Activated CD4-positive, alpha-beta T cell treated with anti-CD3 and anti-CD28 coated beads for 4 hours (primary cell): ENCODE measurements at places on chromosomes 3 and 15.

- no peak for DNase-seq
Measured at GRCh38 chr3:84968701-84969235, 10.0 kb downstream of the CADM2 start.

- DNase-seq: no peak
Measured at GRCh38 chr3:94694894-94695293, 632.0 kb downstream of the NSUN3 start.

DNA sequence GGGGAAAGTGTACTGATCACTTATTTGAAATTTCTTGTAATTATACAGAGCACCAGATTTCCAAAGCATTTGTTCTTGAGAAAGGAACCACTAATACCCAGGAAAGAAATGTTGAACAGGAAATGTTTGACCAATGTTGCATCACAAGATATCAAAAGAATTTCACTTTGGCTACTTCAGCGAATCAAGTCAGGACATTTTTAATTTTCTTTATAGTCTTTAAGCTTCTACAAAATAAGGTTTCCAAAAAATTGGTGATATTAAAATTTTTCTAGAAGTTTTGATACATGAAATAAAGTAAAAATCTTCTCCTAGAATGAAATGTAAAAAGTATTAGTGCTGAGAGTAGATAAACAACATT, 421.9 kb downstream of the MECOM start:
- no peak for DNase-seq

GRCh38 chr15:67082007-67082536, 16.7 kb downstream of the SMAD3 start:
- peak; percentile 52 for DNase-seq

DNA sequence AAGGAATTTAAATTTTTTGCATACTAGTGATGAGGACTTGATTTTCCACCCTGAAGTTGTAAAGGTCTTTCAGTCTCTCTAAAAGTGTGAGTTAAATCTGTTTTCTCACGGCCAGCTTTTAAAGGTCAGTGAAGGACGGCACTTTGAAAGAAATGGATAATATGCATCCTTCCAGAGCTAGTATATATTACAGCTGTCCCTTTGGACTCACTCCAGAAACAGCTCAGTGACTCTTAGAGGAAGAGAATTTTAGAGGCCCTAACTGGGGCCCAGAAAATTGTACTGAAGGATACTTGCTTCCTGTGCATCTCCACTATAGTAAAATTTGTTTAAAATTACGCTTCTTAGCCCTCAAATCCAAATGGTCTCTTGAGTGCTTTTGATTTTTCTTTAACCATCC, 41.6 kb downstream of the PIK3CA start:
- DNase-seq: no peak

DNA sequence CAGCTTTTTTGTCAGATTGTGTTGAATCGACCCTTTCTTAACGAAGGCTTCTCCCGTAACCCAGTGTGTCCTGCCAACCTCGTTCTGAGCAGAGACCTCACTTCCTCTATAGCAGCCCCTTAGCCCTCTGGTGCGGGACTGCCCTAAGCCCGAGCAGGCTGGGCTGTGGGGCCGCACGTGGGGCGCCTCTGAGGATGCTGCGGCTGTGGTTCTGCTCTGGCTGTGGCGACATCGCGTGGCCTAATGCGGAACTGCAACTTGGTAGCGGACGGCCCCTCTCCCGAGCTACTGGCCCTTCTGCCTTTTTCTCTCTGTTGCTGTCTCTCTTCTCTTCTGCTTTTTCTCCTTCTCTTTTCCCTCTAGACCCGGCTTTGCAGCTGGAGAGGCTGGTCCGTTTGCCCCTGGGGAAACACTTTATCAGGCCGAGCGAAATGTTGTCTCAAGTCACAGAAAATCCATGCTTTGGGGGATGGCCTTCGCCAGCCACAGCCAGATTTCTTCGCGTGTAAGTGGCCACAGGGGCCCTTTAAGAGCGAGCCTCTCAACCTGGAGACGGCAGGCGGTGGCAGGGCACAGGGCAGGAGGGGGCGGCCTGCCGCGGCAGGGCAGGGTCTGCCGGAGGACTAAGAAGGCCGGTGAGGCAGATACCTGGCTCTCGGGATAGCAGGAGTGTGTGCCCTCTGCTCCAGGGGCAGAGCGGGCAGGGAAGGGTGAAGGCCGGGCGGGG, 19.4 kb upstream of the KIF23 start:
- peak; percentile 88 for DNase-seq

GRCh38 chr3:176712191-176712590, 485.1 kb downstream of the TBL1XR1 start:
- DNase-seq: no peak

GRCh38 chr15:47792231-47792630, 74.9 kb downstream of the SEMA6D start:
- no peak for DNase-seq

DNA sequence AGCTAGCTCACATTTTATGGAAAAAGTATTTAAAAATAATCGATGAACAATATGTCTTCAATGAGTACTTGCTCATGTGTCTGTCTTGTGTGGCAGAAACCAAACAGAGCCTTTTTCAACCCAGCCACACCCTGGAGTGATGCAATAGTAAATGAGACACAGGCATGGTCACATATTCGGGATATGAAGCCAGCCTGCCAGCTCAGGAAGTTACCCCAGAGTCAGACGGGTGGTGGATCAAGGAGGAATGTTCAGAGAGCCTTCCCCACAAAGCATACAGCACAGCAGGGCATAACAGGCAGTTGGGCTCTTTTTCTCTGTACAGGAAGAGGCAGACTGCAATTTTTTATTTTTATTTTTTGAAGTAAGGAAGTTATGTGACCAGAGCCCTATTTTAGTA, 27.3 kb downstream of the LARP6 start:
- no peak for DNase-seq

DNA sequence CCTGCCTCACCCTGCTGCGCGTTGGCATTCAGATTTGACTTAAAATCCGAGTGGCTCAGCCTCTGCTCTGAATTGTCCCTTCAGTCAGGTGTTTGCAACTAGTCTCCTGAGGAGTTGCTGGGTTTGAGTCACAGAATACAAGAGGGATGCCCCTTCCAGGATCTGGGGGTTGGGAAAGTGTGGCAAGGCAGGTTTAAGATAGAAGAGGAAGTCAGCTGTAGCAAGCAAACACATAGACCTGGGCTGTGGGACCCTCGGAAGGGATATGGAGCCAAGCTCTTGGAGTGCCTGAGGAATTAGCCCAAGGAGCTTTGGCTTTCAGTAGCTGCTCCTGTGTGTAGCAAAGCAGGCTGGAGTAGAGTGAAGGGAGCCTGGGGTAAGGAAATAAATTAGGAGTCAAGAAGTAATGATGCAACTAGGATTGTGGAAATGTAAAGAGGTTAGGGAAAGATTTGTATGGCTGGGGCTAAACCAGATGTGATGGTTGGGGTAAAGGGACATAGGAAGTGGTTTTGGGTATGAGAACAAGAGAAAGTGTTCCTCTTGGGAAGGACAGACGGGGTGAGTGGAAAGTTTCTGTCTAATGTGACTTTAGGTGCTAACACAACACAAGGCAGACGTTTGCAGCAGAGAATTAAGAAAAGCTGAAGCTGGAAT, 41.2 kb downstream of the RAB7A start:
- no peak for DNase-seq

GRCh38 chr15:61989667-61990066, 70.6 kb downstream of the VPS13C start:
- DNase-seq: no peak

DNA sequence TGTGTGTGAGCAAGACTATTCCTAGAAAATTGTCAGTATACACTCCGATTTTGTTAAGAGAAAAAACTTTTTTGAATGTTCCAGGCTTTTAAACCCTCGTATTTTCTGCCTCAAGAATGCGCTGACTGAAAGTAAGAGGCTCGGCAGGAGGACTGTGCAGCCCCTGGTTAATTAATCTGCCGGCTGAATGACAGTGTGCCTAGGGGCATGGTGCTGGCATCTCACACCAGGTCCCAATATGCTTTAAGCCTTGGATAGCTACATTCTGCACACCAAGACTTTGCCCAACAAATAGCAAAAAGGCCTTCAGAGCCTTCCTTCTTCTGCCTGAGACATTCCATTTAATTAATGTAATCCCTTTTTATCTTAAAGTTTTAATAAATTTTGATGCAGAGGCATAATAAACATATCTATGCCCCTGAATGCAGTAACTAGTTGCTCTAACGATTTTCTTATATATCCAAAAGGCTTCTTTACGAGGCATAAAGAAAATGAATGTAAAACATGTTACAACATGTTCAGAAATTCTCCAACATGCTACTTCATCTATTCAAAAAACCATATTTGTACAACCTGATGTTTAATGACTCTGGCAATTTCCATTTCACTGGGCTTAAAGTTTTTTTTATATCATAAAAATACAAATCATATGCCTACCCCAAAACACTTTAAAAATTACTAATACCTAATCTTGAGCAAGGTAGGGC, 37.9 kb downstream of the DPH6 start:
- no peak for DNase-seq

DNA sequence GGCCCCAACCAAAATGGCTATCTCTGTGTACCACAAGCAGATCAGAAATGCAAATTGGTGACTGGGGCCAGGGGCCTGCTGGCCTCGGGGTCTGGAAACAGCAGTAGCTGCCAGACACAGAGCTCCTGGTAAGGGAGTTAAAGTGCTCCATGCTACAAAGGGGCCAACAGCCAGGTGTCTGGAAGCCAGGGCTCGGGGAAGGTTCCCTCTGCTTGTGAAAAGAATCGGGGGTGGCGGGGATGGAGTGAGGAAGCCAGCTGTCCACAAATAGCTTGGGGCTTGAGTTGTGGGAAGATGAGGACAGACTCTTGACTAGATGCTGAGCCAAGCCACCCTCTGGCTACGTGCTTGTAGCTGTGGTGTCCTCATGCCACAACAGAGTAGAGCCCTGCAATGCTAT, 39.3 kb downstream of the CHRD start:
- DNase-seq: no peak

DNA sequence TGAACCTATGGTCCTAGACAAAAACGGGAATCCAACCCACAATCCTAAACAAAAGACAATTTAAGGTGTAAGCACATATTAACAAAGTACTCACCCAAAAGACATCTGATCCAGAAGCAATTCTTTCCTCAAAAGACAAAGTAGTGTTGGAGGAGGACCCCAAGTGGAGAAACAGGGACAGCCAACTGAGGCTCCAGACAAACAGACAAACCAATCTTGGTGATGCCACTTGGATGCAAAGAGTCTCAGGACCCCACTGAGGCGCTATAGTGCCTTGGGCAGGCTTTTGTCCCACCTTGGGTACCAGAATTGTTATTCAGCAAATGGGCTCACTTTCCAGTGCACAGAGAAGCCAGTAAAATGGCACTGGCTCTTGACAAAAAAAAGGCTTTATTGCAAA, 613.8 kb downstream of the DIPK2A start:
- no peak for DNase-seq
